HEK293T (cell line): ENCODE measurements at places on chromosomes 6 and 20.

GRCh38 chr6:158591134-158591809 lies 31.4 kb downstream of the TMEM181 start:
- no peak for DNase-seq

DNA sequence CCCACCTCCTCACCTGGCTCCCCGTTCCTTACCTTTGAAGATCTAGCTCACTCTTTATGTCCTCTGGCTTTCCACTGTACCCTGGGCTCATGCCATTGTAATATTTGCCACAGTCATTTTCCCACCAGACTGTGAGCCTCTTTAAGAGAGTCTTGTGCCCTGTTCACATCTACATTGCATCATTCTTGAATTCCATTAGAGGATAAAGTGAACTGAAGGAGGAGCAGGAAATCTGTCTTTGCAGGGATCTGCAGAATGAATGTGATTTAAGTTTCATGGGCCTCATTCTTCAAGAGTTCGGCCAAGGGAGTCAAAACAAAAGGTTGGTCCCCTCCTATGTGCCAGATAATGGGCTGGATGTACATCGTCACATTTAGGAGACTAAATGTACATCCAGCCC lies 272.6 kb upstream of the CITED2 start:
- DNase-seq, result no peak

GRCh38 chr6:164854526-164854925 lies 454.9 kb downstream of the C6orf118 start:
- DNase-seq, result no peak

DNA sequence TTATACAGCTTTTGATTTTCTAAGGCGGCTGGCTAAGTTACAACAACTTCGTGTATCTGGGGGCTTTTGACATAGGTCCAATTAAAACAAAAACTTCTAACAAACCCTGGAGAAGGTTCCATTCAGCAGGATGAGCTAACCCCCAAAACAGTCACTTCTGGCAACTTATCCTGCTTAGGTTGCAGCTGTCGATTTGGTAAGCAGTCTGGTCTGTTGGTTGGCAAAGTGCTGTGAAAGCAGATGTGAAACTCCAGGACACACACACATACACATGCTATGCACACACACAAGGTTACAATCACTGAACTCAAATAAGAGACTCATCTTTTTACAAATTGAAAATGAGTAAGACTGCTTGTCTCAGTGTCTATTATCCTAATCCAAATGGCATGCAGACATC lies 119.0 kb upstream of the STMND1 start:
- no peak for DNase-seq

DNA sequence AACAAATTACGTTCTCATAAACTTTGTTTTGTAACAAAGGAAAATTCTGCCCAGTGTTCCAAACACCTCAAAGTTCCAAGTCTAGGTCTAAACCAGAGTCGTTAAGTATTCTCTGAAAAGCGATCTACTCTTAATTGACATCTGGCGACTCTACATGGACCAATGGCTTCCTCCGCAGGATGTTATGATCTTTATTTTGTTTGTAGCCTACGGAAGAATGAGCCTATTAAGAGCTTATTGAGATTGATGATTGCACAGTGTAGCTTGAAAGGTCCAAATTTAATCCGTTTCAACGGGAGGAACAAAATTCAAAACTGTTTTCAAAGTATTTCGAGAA lies 61.1 kb downstream of the FAM217A start:
- peak; percentile 12 for DNase-seq

GRCh38 chr6:112231594-112232060 lies 22.7 kb downstream of the LAMA4 start:
- DNase-seq, result peak; percentile 49

DNA sequence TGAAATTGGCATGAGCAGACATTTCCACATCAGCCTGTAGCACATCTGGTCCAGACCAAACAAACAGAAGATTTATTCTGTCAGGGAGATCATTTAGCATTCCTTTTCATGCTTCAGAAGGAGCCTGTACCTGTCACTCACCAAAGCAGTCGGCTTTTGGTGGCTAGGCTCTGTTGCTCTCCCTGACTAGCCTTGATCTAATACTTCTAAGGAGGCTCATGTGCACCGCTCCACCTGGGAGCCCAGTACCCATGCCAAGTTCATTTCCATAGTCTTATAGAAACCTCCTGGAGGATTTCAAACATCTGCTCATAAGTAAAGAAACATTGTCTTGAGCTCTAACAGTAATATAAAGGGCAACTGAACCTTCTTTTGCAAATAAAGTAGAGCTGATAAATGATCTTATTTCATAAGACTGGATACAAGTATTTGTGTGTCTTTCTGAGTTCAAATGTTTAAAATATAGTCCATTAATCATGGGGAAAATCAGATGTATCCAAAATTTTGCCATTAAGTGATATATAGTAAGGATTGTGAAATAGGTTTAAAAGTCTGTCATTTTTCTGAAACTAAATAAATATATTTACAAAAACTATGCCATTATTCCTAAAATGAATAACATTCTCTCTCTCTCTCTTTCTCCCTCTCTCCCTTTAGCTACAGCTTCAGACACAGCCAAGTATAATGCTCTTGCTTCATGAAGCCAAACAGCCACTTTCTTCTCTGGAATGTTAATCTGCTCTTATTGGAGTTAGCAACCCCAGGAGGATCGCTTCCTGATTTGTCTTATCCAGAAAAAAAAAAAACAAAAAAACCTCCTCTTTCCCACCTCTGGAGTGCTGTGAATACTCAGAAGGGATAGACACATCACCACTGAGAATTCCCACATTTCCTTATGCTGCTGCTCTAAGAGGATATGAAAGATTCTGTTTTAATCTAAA lies 192.7 kb upstream of the TFAP2D start:
- DNase-seq, result no peak

GRCh38 chr6:72760114-72760793 lies 138.4 kb downstream of the KCNQ5 start:
- no peak for DNase-seq

- DNase-seq, result no peak
Measured at GRCh38 chr6:85417336-85417735, 32.5 kb upstream of the NT5E start.

DNA sequence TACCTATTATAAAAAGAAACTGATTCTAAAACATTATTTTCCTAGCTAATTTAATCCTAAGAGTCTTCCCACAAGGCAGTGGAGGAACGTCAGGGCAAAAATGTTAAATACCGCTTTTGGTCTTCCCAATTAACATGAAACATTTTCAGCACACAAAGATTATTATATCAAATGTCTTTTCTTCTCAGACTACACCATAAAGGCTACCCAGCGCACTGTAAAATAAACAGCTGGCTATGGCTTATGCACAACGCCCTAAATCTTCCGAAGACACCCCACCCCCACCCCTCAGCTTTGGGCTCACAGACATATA lies 1.0 kb downstream of the NUDT3 start:
- no peak for DNase-seq
